NCI-H524 treated with DMSO at 0.1 percent for 48 hours (cell line): ENCODE measurements at places on chromosomes 2 and 18.

GRCh38 chr2:23776021-23776420 is 150.9 kb downstream of the ATAD2B start:
- DNase-seq, result no peak

- no peak for DNase-seq
Observed at GRCh38 chr2:240998706-240998994, 232 bp downstream of the SNED1 start.

DNA sequence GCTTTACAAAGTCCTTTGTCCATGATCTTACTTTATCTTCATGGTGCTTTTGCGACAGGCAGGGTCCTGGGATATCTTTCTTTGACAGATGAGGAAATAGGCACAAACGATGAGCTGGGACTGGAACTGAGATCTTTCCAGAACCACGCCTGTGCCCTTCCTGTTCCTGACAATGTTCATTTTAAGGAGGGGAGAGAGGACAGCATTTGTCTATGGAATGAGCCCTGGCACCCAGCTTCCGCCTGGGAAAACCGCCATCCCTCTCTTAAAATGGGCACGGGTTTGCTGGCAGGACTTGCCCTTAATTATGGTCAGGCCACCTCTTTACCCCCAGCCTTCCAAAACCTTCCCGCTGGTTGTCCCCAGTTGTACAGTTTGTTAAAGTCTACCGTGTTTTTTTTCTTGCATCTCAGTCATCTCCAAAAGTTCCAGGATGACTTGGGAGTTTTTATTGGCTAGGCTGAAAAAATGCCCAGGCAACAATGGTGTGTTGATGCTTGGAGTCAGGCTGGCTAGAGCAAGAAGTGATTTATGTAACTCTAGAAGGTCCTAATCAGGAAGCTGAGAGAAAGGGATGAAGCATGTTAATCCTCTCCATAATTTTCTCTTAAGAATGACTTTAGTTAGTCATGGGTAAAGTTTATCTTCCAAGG is 264.9 kb upstream of the EPAS1 start:
- no peak for DNase-seq

- no peak for DNase-seq
Observed at GRCh38 chr2:288758-289361, 969 bp upstream of the ALKAL2 start.
